ENCODE measurements at places on chromosomes 4 and X.

GRCh38 chrX:133859336-133859735, 126.1 kb downstream of the GPC3 start:
- peak; percentile 49 for DNase-seq

DNA sequence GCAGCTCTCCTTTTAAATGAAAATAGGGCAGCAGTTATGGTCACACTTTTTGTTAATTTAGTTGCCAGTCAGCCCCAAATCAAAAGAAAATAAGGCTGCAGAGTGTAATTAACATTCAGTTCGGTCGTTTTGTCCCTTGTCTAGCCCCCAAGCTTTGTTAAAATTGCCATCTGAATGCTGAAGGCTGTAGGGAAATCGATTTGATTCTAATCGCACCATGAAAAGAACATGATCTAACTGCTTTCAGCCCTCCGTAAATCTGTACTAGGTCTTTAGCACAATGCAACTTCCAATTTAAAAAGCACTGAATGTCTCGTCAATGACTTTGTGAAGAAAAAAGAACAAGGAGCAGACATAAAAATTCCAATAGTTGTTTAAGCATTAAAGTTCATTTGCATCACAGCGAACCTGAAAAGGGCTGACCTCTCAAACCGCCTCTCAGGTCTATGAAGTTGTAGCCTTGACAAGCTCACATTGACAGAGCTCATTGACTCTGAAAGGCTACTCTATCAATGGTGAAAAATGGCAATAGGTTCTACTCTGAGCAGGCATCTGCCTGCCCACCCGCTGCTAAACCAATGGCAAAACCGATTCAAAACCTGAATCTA, 48.9 kb downstream of the CHIC2 start:
- DNase-seq: no peak

- no peak for DNase-seq
Measured at GRCh38 chr4:62263454-62263853, 1063.3 kb downstream of the ADGRL3 start.

- DNase-seq: no peak
Measured at GRCh38 chr4:163810755-163811154, 316.3 kb downstream of the TMA16 start.

GRCh38 chr4:73735231-73735630, 5.1 kb upstream of the CXCL8 start:
- no peak for DNase-seq

DNA sequence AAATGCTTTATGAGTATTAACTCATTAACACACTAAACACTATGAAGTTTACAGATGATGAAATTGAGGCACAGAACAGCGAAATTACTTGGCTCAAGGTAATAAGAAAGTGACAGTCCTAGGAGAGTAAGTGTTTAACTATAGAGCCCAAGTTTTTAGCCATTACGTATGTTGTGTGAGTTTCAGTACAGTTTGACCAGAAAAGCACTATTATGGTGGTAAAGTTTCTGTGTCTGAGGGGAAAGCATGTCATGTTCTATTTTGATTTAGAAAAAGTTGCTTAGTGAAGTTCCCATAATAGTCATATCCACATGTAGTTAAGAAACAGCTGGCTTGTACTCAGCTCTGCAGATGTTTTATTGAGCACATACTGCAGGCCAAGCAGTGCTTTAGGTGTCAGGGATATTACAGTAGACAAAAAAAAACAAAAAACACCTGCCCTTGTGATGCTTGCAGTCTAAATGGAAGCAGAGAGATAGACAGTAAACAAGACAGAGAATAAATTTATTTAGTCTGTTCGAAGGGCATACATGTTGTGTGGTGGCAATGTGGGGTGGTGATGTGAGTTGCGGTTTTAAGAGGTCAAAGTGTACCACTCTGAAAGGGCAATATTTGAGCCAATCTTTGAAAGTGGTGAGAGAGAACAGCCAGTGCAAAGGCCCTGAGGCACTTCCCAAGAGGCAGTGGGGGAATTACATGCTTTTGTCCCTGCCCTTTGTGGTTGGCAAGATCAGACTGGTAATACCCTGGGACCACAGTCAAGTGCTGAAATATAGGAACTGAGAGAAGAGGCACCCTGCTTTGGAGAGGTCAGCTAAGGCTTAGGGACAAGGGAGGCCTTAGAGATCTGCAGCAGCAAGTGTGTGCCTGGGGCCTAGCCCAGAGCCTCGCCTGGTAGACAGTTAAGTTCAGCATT, 6.2 kb downstream of the TMEM131L start:
- DNase-seq: no peak

DNA sequence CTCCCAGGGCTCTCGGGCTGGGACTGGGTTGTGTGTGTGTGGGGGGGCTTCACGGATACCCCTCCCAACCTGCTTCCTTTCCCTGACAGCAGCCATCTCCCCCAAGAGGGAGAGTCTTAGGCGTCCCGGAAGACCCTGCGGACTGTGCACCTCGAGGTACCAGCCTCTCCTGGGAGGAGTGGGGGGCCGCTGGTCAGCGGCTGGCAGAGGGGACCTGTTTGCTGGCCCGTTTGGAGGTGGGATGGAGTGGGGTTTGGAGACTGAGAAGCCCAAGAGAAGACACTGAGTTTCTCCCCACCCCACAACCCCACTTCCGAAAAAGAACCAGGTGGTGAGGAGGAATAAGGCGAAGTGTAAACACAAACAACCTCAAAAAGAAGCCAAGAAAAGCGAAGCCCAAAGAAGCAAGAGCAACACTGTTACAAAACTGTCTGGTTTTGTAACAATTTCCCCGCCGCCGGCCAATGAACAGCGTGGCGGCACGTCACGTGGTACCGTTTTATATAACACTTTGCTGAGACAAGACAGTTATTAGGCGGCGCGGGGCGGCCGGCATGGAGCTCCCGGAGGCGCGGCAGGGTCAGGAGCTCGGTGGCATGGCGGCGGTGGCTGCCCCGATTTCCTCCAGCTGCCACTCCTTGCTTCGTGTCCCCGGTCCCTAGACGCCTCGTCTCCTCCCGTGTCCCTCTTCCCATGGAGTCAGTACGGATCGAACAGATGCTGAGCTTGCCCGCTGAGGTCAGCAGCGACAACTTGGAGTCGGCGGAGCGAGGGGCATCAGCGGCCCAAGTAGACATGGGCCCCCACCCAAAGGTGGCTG, at the start of gene LONRF3:
LONRF3 (plus strand) TSS at position 531 of the 820 bp plus-strand sequence; CDS start at position 694, 163 bp downstream.
- no peak for DNase-seq

GRCh38 chr4:20049889-20050288, 201.8 kb upstream of the SLIT2 start:
- DNase-seq: no peak
